AML-193 (cell line): ENCODE measurements at places on chromosomes 2 and 18.

DNA sequence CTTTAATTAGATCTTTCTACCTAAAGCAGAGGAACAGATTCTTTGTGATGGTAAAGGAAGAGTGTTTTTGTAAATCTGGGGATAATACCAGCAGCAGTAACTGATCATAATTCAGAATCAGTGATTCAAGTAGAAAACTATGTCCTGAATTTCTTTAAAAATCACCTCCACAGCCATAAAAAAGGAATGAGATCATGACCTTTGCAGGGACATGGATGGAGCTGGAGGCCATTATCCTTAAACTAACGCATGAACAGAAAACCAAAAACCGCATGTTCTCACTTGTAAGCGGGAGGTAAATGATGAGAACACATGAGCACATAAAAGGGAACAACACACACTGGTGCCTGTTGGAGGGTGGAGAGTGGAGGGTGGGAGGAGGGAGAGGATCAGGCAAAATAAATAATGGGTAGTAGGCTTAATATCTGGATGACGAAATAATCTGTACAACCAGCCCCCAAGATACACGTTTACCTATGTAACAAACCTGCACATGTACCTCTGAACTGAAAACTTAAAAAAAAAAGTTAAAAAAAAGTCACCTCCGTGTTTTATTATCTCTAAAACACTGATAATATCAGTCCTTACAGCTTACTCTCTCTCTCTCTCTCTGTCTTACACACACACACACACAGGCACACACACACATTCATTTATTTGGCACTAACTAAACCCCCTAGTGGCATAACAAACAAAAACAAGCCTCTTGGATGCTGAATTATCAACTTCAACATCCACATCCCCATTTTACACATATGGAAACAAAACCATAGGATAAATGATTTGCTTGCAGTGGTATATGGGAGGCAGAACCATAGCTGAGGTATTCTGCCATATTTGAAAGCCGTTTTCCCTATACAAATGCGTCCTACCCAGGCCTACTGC is 1.4 kb downstream of the TM4SF20 start:
- no peak for DNase-seq

DNA sequence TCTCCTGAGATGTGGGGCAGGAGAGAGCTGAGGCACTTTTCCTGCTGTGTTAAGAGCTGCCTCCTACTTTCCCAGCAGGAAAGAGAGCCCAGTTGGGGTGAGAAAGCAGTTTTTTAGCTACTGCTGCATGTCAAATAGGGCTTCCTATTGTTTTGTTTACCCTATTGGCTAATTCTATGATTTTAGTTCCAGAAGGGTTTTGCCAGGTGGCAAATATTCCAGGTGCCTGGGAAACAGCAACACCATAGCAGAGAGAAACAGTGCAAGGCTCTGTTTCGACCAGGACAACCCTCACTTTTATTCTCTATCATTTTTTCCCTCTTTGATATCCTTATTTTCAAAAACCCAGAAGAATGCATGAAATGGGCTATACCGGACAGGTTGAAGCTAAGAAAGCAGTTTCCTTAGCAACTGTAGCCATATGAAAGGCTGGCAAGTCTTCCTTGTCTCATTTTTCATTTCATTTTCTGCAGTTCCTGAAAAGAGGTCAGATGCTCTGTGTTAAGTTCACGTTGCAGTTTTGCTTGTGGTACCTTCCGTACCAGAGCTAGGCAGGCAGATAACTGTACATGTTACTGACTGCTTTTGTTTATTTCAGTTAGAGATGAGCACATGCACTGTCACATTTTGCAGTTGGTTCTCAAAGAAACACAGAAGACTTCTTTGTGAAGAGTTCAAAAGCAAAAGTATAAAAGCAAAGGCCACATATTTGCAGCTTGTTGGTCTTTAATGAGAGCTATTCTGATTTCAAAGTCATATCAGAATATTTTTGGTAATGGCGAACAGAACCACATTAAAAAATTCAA is 84.8 kb downstream of the AQP4 start:
- no peak for DNase-seq

- no peak for DNase-seq
These were observed 38.0 kb upstream of the SIX2 start for GRCh38 chr2:45047301-45047700.

DNA sequence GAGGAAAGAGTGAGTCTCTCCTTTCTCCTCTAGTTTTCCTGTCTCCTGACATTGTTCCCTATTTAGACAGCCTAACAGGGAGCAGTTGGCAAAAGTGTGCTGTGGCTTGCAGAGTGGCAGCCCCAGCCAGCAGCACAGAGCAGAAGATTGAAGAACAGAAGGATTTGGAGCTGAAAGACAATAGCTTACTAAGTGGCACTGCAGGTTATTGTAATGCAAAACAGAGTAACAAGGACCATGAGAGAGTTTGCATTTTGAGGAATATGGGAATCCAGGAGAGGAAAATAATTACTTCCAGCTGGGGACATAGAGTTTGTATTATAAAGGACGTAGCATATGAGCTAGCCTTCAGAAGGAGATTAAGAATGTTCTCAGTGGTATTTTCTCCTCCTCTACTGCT is 342.4 kb downstream of the AKAIN1 start:
- no peak for DNase-seq

GRCh38 chr2:188776634-188777033 is 197.5 kb upstream of the COL3A1 start:
- no peak for DNase-seq
